ENCODE measurements at places on chromosomes 5 and 9. TPM values are rescaled to one million over a fixed set of nuclear protein-coding genes. Genes with fewer than 3 reads are reported as not detected.

The ORM1 gene
- total RNA-seq: not detected

- no peak for DNase-seq
Measured at GRCh38 chr9:137439158-137439714, 1.9 kb downstream of the ENTPD8 start.

- DNase-seq: no peak
Measured at GRCh38 chr5:18560602-18561001, 926.3 kb downstream of the TAF11L14 start.

GRCh38 chr5:55232271-55232984 lies 980 bp downstream of the CCNO start:
- DNase-seq: peak; percentile 69

GRCh38 chr9:91303741-91304415 lies 57.8 kb downstream of the AUH start:
- peak; percentile 26 for DNase-seq

The MORN5 gene
- not detected for total RNA-seq

- no peak for DNase-seq
Measured at GRCh38 chr9:92762196-92762595, 2.4 kb downstream of the BICD2 start.

GRCh38 chr9:89631384-89631783 lies 26.6 kb downstream of the GADD45G start:
- DNase-seq: no peak

DNA sequence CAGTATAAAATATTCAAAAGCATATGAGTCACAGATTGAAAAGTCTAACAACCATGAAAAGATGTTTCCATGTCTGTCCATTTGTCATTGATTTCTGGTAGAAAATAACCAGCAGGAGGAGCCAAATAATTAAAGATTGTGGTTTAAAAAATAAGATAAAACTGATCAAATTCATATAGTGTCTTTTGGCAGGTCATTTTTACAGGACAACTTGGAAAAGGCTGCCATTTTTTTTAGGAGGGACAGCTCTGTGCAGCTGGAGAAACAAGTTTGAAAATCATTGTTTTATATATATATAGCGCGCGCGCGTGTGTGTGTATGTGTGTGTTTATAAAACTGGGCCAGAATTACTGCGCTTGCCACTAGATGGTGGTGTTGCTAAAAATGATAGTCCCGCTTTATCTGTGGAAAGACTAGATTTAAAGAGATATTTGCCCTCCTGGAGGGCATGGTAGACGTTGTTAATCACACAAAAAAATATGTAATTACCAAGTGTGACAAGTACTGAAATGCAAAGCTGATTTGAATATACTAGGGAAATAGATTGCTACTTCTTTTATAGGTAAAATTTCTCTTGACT lies 1.3 kb upstream of the TRMO start:
- DNase-seq: peak; percentile 81

The OR1B1 gene
- total RNA-seq: not detected

The MTAP gene
- total RNA-seq: 70.0 TPM

DNA sequence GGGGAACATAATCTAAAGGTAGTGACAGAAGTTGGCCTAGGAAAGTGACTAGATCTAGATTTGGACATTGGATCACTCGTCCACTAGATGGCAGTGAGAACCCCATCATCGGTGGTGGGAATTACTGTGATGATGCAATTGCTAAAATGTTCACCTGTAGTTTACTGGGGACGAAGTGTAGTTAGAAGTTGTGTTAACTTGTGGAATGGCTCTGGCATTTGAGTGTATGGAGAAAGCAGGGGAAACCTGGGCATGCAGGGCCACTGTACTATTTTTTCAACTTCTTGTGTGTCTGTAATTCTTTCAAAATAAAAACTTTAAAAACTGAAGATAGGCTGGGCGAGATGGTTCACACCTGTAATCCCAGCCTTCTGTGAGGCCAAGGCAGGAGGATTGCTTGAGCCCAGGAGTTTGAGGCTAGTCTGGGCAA lies 75.5 kb downstream of the PHAX start:
- DNase-seq: peak; percentile 90

The POU5F2 gene
- 1.2 TPM for total RNA-seq

- no peak for DNase-seq
Measured at GRCh38 chr5:177372034-177372896, 12.0 kb upstream of the SLC34A1 start.

The DRD1 gene
- not detected for total RNA-seq

- DNase-seq: no peak
Measured at GRCh38 chr5:139004374-139005307, 129.5 kb upstream of the LRRTM2 start.

The SLC1A3 gene
- 27.2 TPM for total RNA-seq

The CCDC152 gene
- 13.9 TPM for total RNA-seq

DNA sequence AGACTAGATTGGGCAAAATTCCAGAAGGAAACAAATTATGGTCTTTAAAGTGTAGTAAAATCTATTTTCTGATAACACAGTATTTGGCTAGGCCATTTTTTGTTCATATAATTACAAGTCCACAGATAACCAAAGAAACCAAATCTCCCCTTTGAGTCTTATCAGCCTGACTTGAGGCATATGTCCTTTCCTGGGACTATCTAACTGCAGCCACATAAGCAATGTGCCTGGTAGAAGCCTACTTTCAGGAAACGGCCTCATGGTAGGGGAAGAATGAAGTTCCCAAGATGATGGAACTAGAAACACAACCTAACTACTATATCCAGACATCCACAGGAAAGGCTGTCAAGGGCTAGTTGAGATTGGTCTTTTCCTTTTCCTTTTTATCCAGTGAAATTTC lies 130.0 kb downstream of the PIK3R1 start:
- DNase-seq: no peak

DNA sequence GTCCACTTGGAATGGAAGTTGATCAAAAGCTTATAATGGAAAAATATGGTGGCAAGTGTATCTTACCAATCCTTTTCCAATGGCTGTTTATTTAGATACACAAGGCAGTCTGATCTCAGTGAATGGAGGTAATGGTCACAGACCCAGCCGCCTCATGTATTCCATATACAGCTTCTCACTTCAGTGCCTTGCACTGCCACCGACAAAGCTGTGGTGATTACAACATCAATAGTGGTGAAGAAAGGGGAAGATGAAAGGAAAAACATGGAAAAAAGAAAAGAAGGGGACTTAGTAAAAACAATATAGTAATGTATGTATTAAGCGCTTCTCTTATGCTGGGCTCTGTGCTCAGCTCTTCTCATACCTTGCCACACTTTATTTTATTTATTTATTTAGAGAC lies 297.3 kb upstream of the RASA1 start:
- no peak for DNase-seq

The PCDHGB3 gene
- 4.8 TPM for total RNA-seq

DNA sequence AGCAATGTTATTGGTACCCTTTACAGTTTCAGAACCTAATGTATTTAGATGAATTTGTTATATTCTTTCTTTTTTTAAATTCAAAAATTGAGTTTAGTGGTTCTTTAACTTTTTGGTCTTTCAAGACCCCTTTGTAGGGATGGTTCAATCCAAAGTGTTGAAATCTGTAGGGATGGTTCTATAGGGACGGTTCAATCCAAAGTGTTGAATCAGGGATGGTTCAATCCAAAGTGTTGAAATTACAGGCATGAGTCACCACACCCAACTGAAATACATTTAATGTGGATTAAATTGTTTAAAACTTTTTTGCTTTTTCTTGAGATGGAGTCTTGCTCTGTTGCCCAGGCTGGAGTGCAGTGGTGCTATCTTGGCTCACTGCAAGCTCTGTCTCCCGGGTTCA lies 30.6 kb downstream of the SNX2 start:
- DNase-seq: no peak

GRCh38 chr9:38298503-38298902 lies 94.0 kb upstream of the ALDH1B1 start:
- DNase-seq: no peak

GRCh38 chr9:126935630-126936029 lies 21.0 kb downstream of the RALGPS1 start:
- no peak for DNase-seq

The CDKN2B-AS1 gene
- not detected for total RNA-seq

The LCN1 gene
- total RNA-seq: not detected

- peak; percentile 79 for DNase-seq
Measured at GRCh38 chr5:116068028-116068632, 16.7 kb upstream of the COMMD10 start.

GRCh38 chr9:95979446-95979845 lies 104.0 kb downstream of the ERCC6L2 start:
- no peak for DNase-seq

DNA sequence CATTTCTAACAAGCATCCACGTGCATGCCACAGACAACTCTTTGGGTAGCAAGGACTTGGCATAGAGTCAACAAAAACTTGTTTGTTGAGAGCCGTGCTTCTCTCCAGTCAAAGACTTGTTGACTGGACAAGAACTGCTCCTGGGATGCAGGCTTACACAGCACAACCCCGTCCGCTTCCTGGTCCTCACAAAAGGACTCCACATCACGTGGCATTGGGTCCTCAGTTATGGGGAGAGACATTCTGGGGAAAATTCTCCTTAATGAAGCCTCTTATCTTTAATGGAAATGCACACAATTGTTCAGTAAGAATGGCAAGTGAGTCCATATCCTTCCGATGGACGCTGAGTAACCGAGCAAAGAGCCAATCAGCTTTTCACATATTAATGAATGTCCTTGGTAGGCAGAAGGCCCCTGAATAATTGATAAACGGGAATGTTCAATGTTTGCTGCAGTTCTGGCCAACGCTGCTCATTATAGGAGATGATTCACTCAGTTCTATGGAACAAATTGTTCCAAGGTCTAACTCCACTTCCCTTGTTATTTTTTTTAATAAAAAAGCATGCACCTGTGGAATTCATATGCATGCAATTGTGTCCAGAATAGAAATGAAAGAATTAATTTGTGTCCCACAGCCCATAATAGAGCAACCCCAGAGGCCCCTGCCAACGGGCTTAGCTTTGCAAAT lies 97.0 kb upstream of the ZNF366 start:
- no peak for DNase-seq

The FST gene
- total RNA-seq: 8.0 TPM

- no peak for DNase-seq
Measured at GRCh38 chr5:39270225-39270848, 51.0 kb upstream of the FYB1 start.

The LRSAM1 gene
- total RNA-seq: 21.9 TPM

The WNT8A gene
- total RNA-seq: not detected

DNA sequence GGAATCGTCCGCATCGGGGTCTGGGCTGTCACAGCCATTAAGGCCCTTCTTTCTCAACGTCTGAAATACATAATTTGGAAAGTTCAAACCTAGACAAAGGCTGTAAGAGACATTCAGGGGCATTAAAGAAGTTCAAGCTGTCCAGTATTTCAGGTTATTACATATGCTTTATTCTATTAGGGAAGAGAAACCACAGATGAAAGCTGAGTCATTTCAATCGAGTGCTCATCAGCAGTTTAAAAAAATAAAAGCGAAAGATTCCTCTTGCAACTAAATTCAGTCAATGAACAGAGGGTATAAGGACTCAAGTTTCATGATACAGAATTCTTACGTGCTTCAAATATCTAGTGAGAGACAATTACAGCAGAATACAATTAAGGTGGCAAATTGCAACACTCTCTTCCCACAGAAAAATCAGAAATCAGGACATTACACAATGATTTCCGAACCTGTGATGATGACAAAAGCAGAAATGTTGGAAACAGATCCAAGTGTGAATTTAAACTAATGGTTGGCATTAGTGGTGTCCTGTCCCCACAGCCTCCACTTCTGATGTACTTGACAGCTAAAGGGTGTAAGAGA lies 121.6 kb downstream of the MEF2C start:
- DNase-seq: no peak

- DNase-seq: no peak
Measured at GRCh38 chr5:33046091-33046490, 335.0 kb downstream of the NPR3 start.

The SLC6A18 gene
- not detected for total RNA-seq

The TMEM252 gene
- not detected for total RNA-seq

The NIPAL4 gene
- 0.27 TPM for total RNA-seq

The PRR16 gene
- total RNA-seq: 0.62 TPM

DNA sequence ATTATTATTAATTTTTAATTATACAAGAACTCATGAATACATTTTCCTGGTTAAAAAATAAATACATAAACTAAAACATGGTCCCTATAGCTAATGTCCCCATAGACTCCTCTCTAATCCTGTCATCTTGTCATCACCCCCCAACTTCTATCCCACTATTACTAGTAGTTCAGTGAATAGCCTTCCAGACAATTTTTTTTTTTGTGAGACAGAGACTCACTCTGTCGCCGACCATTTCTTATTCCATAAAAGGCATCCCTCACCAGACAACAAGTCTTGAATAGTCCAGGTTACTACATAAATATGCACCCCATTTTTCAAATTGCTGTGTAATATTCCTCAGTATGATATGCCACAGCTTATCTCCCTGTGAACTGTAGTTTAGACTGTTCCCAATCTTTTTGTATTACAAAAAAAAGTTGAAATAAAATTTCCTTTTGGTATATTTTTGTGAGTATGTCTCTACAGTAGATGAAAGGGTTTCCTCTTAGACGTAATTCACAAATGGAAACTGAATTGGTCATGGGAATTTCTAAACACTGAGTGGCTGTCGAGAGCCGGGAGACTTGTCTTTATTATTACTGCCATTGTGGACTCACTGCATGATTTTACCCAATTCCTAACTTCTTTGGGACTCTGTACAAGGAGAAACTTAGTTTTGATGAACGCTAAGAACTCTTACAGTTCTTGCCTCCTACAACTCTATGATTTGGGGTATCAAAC lies 6.4 kb upstream of the ABLIM3 start:
- DNase-seq: no peak

The GRIN3A gene
- 0.03 TPM for total RNA-seq

GRCh38 chr9:130043654-130044623 lies 950 bp upstream of the FNBP1 start:
- peak; percentile 62 for DNase-seq

DNA sequence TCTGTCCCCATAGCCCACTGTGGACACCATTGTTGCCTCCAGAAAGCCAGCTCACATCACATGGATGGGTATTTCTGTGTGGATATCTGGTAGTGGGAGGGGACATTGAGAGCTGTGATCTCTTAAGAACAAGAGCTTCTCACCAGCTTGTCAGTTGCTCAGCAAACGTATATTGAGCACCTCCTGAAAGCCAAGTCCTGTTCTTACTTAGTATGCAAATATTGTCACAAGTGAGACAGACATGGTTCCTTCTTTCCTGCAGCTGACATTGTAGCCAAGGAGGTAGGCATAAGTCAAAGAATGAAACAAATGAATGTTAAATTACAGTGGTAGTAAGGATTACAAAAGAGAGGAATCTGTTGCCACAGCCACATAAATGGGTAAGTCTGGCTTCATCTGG lies 3.8 kb downstream of the TCOF1 start:
- no peak for DNase-seq

GRCh38 chr5:160009591-160009989 lies 651 bp downstream of the TTC1 start:
- peak; percentile 7 for DNase-seq

DNA sequence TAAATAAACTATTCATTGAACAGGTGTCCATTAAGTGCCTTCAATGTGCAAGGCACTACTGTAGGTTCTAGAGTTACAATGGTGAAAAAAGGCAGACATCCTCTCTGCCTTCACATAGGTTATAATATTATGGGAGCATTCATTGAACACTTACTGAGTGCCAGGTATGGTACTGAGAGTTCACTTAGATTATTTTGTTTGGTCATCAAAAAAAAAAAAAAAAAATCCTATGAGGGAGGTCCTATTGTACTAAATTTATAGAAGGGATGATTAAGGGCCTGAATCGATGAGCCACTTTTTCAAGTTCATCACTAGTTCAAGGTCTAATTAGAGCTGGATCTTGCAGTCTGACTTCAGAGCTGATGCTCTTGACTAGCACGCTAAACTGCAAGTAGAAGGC lies 22.8 kb upstream of the PANK3 start:
- no peak for DNase-seq

The ARID3C gene
- 0.49 TPM for total RNA-seq

Measured in GM23338 (cell line).